ENCODE measurements at places on chromosomes 7 and 10.

- no peak for DNase-seq
These were observed 213.9 kb downstream of the BAMBI start for GRCh38 chr10:28891058-28891713.

DNA sequence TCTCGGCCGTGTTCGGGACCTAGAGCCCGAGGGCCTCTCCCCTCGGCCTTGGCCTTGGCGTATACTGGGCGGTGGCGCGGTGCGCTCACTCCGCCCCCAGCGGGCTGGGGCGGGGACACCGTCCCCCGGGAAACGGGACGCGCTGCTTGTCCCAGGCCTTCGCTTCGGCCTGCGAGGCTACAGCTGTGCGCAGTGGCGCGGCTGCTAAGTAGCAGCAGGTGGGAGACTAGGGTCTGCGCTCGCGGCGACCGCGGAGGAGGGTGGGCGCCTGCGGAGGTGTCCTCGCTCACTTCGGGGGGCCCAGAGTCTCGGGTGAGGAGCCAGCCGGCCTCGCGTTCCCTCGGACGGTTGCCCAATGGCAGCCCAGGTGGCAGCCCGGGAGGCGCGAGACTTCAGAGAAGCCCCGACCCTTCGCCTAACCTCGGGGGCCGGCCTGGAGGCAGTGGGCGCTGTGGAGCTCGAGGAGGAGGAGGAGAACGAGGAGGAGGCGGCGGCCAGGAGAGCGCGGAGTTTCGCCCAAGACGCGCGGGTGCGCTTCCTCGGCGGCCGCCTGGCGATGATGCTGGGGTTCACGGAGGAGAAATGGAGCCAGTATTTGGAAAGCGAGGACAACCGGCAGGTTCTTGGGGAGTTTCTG lies at the start of gene DNAH11:
TSS of gene DNAH11 (plus strand) at position 149 of the 637 bp plus-strand sequence. CDS start at position 356, 207 bp downstream.
- DNase-seq, result no peak

- DNase-seq, result no peak
These were observed 95.7 kb downstream of the DNAJB6 start for GRCh38 chr7:157432541-157432956.

DNA sequence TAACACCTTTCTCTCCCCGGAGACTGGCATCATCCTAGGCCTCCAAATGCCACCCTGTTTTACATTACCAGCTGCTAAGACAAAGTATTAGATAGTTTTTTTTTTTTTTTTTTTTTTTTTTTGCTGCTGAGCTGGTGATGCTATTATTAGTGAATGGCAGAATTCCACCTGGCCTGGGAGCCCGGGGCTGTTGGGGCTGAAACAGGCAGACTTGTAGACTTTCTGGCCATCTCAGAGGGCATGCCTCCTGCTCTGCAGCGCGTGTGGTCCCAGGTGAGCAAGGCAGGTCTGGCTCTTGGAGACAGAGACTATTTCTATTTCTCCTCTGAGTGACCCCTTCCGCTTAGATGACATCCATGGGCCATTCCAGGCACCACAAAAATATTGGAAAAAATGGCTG lies 104.2 kb downstream of the EMX2 start:
- DNase-seq, result no peak

DNA sequence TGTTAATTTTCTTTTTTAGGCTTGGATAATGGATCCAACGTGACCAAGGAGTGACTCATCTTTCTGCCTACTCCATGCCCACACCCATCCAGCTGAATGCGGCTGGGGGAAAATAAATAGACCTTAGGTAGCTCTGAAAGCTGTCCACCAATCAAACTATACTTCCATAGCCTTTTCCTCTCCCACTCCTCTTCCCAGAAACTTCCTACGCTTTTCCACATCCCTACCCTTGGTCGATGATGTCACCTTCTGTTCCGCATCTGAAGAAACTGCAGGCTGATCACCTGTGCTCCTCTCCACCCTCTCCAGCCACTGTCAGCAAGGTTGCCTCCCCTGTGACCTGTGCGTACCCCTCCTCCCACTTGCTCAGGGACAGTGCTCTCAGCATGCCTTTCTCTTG lies 359.8 kb upstream of the KLF6 start:
- DNase-seq, result no peak

DNA sequence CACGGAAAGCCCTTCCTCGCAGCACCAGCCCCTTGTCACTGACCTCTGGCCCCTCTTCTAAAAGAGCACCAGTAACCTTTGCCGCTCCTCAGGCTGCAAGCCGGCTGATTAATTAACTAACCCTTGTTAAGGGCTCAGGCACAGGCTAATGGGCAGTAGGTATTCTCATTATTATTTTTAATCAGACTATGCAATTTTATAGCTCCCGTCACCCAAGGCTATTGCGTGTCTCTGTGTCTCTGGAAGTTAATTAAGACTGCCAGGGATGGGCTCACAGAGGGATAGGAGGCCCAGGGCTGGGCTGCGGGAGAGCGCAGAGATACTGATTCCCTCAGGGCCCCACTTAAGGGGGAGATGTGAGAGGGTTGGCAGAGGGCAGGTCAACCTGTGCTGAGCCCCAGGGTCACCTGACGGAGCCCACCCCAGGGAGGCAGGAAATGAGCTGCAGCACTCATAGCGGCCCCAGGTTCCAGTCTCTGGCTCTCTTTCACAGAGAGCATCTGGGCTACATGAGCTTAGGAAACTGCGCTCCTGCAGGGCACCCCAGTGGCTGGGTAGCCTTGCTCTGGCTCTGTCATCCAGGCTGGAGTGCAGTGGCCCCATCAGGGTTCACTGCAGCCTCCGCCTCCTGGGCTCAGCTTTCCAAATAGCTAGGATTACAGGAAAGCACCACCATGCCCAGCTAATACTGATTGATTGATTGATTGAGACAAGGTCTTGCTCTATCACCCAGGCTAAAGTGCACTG lies 92.2 kb upstream of the LRRC4 start:
- no peak for DNase-seq

DNA sequence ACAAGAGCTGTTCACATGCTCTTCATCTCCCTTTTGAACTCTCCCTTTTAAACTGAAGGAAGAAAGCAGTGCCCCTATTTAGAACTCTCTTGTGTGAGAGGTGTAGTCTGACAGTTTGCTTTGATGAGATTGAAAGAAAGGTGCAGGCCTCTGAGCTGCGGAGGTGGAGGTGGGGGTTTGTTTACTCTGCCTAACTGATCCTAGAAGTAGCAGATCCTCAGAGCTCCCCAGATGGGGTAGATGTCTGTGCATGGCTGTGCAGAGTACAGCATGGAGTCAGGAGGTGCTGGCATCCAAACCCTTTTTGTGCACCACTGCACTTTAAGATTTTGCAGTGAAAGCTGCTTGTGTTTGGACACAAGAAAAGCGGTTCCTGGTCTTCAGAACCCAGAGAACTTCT lies 58.3 kb downstream of the MINDY4 start:
- no peak for DNase-seq

- DNase-seq, result no peak
These were observed 34.1 kb downstream of the LRRC20 start for GRCh38 chr10:70348228-70348850.

GRCh38 chr10:5581670-5582566 lies 57.2 kb downstream of the CALML3 start:
- no peak for DNase-seq

- DNase-seq, result no peak
These were observed 93.3 kb upstream of the ELMO1 start for GRCh38 chr7:37541810-37542443.

DNA sequence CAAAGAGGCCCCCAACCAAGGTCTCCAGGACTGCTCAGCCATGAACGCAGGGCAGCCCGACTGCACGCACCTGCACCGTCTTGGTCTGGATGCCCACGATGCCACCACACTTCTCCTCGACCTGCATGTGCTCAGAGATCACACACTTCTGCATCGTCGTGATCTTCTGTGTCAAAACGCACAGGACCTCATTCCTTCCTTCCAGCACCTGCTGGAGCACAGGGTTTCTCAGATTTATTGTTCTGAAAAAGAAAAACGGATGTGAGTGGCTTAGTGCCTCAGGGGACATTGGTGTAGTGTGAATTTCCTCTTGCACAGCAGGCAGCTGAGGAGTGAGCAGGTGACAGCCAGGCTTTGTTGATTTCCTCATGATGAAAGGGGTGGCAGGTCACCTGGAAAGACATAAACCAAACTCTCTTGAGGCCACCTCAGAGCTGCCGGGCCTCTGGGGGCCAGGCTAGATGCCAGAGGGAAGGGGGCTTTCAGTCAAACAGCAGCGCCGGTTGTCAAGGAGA lies 38.2 kb downstream of the GSDME start:
- DNase-seq, result no peak

DNA sequence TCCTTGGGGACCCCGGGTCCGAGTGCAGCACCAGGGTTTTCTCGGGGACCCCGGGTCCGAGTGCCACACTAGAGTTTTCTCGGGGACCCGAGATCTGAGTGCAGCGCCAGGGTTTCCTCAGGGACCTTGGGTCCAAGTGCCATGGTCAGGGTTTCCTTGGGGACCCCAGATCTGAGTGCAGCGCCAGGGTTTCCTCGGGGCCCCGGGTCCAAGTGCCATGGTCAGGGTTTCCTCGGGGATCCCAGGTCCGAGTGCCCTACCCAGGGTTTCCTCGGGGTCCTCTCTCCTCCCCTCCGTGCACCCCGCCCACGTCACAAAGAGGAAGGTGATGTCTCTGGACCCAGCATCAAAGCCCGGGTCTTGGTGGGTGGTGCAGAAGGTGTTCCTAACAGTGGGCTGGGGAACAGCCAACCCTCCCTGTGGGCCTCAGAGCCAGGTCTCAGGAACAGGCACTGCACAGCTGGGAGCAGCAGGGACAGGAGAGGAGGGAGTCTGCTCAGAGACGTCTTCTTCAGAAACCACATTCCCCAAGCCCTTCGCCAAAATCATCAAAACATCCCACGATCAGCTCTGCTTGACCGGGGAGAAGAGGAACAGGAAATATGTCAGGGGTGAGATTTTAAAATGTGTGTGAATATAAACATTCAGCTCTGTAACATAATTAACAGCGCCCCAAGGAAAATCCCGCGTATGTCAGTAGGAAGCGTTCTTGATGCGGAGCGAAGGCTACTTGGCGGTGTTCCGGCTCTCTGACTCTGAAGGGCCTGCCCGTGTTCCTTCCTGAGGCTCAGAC lies 540.7 kb downstream of the DNAJB6 start:
- DNase-seq, result no peak

GRCh38 chr10:3783682-3784432 lies 1.2 kb downstream of the KLF6 start:
- no peak for DNase-seq

- DNase-seq, result no peak
These were observed 54.1 kb upstream of the PSAP start for GRCh38 chr10:71905164-71905563.

Measured in stimulated activated CD8-positive, alpha-beta memory T cell treated with anti-CD3 and anti-CD28 coated beads, Interleukin-2, amount 100 ng/mL, for 1 hour (primary cell).